ACHN (cell line): ENCODE measurements at places on chromosomes 1 and 21.

- DNase-seq = peak; percentile 84
Observed at GRCh38 chr21:26840912-26841311, 4.3 kb downstream of the ADAMTS1 start.

DNA sequence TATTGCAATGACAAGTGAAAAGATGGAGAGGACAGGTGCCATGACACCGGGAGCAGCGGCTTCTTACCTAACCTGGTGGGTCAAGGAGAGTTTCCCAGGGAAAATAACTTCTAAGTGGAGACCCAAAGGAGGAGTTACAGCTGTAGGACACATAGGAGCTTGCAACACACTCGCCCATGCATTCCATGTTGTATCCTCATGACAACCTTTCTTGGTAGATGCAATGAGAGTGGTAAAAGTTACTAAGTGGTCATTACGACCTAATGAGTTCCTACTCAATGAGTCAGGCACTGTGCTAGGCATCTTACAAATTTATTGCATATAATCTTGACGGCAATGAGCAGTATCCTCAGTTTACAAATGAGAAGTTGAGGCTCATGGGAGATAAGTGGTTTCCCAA lies 119.5 kb upstream of the HOOK1 start:
- DNase-seq = no peak

DNA sequence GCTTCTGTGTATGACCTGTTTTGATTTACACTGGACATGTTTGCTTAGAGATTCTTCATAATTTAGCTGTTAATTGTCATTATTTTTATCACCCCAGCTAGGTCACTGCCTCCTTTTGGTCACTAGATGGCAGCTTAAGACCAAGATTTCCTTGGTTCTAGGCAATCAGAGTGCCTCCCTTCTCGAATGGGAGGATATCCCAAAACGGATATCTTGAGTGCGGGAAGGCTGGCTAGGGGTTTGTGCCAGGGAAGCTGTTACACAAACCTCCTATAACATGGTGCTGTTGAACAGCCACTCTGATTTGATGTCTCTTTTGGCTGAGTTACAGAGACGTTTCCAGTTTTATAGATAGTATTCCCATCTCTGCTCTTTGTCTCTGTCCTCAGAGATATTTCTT lies 283.5 kb downstream of the S1PR1 start:
- DNase-seq = peak; percentile 43

DNA sequence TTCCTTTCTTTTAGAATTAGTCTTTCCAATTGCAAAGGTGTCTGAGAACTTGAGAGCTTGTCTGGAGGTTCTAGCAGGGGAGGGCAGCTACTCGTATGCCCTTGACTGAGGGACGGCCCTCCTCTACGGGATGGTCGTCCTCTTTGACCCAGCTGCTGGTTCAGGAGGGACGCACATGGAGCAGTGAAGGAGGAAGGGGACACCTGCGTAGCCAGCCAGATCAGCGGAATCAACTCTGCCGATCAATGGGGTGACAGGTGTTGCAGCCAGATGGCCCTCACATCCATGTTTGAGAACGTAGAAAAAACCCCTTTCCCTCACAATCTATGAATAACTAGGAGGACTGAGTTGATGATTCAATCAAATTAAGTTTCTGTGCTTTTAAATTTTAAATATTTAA lies 15.7 kb upstream of the A3GALT2 start:
- no peak for DNase-seq

DNA sequence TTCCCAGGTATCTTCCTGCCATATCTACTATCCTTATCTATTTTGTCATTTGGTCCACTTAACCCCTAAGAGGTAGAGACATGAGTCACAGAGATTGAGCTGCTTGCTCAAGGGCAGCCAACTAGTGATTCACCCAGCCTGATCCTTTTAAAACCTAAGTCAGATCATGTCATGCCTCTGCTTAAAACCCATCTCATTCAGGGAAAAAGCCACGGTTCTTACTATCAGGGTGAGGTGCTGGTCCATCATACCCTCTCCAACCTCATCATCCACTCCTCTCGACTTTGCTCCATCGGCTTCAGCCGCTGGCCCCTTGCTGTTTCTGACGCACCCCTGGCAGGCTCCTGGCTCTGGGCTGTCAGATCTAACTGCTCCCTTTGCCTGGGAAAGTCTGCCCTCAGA lies 14.4 kb upstream of the PPP1R15B start:
- peak; percentile 83 for DNase-seq

GRCh38 chr1:41341365-41341683 lies 19.9 kb upstream of the FOXO6 start:
- DNase-seq = no peak

- no peak for DNase-seq
Observed at GRCh38 chr1:56901716-56902115, 47.1 kb downstream of the C8A start.

GRCh38 chr1:85407746-85408377 lies 57.1 kb downstream of the DDAH1 start:
- peak; percentile 37 for DNase-seq
